ENCODE measurements at places on chromosomes 11 and 22.

GRCh38 chr11:65492637-65493366, 6.0 kb upstream of the MALAT1 start:
- DNase-seq = no peak

DNA sequence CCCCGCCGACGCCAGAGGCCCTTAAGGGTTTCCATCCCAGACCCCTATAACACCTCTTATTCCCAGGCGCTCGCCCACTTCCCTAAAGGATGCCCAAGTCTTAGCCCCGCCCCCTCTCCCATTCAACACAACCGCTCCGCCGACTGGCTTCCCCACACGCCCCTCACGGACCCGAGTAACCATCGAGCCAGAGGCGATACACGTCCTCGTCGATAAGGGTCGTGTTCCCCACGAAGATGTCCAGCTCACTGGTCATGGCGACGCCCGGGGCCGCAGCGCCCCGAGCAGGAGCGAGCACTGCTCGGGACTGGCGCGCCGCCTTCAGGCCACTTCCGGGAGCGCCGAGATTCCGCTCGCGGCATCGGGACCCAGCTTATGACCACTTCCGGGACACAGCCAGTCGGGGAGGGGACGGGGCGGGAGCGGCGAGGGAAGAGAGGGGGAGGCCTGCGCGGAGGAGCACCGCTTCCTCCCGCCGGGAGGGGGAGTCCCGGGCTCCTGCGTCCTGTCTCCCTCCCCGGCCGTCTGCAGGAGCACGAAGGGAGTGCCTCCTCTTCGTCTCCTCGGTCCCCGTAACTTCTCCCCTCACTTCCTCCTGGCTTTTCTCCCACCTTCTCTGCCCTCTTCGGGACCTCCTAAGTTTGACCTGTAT, at the start of gene FIBP:
Gene FIBP, minus strand, starts transcription at position 309 of the 652 bp plus-strand sequence. Its CDS starts 53 bp downstream, at position 256.
- DNase-seq = peak; percentile 95

DNA sequence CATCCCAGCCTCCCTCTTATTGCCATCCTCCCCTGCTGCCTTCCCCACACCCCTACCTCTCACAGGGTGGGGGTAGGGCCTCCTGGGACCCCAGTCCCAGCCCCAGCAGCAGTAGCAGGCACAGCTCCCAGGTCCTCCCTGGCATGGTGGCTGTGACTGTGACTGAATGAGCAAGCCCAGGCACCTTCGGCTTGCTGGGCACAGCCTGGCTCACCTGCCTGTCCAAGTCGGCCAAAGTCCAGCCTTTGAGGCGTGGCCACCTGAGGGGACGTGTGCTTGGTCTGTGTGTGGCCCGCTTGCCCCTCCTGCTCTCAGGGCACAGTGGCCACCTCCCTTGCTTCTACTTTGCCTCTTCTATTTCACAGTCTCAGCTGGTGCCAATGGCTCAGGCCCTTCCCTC, at the start of gene TREH:
Gene TREH, minus strand, starts transcription at position 168 of the 400 bp plus-strand sequence. Its CDS starts 23 bp downstream, at position 145.
- no peak for DNase-seq

- DNase-seq = peak; percentile 42
These were observed 74.9 kb upstream of the RAG2 start for GRCh38 chr11:36672815-36673450.

- DNase-seq = no peak
These were observed 74.0 kb upstream of the TCF20 start for GRCh38 chr22:42344361-42344905.

GRCh38 chr11:83285151-83285770, 906 bp downstream of the CCDC90B start:
- no peak for DNase-seq

DNA sequence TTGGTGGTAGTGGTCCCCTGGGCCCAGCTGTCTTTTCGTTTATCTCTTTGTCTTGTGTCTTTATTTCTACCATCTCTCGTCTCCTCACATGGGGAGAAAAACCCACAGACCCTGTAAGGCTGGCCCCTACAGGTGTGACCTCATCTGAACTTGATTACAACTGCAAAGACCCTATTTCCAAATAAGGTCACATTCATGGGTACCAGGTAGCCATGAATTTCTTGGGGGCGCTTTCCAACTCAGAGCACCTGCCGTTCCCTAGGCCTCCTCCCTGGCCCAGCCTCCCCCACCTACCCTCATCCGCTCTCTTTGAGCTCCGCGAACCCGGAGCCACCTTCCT, 14.0 kb upstream of the RRP7A start:
- DNase-seq = no peak

Data from CD4-positive, alpha-beta T cell treated with Interleukin-1 beta for 1 hour (primary cell).